ENCODE measurements at places on chromosomes 11 and 22.

DNA sequence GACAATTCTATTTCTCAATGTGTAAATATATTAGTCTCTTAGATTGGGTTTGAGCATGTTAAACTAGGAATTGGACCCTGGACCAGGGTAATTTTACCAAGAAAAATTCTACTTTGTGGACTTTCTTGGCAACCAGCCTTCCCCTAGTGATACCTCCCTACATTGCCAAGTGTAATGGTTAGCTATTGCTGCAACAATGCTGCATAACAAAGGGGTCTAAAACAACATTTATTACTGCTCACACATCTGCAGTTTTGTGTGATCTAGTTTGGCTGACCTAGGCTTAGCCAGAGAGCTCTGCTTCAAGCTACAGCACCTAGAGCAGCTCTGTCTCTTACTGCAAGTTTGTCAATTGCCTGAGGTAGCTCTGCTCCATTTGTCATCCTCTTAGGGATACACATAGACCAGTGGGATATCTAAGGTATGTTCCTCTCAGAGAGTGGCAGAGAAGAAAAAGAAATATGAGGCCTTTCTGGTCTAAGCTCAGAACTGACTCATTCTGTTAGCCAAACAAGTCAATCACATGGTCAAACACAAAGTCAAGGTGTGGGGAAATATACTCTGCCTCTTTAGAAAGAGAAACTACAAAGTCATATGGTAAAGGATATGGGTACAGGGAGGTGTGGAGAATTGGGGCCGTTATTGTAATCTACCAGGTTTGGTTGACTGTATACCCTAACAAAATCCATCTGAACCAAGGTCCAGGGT, 2.0 kb upstream of the LAYN start:
- DNase-seq = no peak

- DNase-seq = no peak
Observed at GRCh38 chr11:58919561-58919960, 19.7 kb upstream of the GLYATL1 start.

GRCh38 chr22:23216461-23217170, 36.3 kb downstream of the BCR start:
- DNase-seq = peak; percentile 80

DNA sequence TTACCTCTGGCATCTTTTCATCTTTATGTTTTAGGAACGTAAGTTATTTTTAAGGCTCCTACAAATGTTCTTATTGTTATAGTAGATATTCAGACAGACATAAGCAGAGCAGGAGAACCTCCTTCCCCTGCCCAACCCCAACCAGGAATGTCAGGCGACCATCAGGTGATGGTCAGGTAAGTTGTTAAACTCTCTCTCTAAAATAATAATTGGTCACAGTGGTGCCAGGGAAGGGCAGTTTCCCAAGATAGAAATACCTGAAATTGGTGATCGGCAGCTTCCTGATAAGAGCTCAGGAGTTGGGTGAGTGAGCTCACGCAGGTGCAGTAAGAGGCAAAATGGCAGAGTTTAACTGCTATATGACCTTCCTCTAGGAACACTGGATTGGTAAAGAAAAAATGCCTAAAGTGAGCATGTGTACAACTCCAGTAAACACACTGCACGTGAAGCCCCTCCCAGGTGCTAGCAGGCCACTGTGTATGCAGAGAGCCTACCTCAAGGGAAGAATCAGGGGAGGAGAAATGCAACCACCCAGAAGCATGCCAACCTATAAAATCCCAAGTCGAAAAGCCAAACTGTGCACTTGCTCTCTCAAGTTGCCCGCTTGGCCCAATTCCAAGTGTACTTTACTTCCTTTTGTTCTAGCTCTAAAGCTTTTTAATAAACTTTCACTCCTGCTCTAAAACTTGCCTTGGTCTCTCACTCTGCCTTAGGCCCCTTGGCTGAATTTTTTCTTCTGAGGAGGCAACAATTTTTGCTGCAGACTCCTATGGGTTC, 273.9 kb downstream of the SBF2 start:
- no peak for DNase-seq

- DNase-seq = peak; percentile 51
Observed at GRCh38 chr22:41094041-41094593, 1.7 kb downstream of the EP300 start.

- no peak for DNase-seq
Observed at GRCh38 chr11:10385696-10386095, 69.4 kb upstream of the AMPD3 start.

DNA sequence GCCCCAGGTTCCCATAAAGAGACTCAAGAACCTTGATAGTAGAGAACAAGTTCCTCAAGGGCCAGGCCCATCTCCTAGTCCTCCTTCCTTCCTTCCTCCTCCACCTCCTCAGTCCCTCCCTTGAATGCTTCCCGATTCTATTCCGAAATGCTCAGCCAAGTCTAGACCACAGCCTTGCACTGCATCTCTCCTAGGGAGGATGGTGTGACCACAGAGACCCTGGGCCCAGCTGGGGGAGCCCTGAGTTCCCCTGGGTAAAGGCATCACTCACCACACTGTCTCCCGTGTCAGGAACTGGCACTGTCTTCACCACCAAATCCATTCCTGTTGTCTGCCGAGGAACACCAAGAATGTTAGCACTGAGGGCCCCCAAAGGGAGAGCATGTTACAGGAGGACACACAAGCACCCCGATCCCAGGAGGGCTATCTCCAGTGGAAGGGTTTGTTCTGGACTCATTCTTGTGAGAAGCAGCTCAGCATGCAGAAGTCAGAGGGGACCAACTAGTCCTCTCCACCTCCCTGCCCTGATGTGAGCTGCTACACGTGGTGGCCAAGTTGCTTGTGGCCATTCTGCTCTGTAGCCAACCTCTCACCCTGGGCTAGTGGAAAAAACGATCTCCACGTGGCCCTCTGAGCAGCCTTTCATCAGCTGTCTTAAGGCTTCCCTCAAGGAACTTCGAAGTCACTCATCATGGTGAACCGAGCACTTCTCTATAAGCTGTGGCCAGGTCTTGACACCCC, 8.7 kb downstream of the IFT27 start:
- DNase-seq = no peak

GRCh38 chr11:12164061-12165014, 53.9 kb downstream of the MICAL2 start:
- no peak for DNase-seq

DNA sequence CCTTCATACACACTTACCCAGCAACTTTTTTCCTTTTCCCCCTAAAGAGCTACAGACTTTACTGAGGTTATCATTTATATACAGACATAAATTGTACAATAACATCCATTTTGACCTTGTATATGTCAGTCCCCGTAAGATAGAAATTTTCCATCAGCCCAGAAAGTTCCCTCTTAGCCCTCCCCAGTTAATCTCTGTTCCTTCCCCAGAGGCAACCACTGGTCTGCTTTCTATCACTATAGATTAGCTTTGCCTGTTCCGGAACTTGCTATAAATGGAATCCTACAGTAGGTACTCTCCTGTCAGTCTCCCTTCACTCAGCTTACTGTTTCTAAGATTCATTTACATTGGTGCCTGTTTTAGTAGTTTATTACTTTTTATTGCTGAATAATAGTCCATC, 54.9 kb downstream of the TSPAN18 start:
- no peak for DNase-seq

GRCh38 chr11:47296045-47296444, 26.1 kb downstream of the MADD start:
- DNase-seq = no peak

DNA sequence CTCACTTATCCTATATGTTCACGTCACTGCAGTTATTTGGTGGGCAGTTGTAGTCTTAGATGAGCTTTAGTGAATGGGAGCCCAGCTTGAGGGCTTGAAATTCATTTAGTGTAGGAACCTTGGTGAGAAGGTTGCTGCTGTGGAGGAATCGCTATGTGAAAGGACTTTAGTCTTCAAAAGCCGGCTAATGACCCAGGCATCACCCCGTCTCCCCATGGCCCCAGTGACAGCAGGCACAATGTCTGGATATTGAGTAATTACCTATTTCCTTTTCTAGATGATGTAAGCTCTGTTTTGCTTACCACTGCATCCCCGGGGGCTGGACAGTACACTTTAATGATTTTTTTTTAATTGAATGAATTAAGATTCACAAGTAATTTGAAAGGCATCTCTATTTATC, 283.2 kb downstream of the ST3GAL4 start:
- no peak for DNase-seq

GRCh38 chr22:35467681-35468434, 67.9 kb downstream of the MCM5 start:
- DNase-seq = no peak

DNA sequence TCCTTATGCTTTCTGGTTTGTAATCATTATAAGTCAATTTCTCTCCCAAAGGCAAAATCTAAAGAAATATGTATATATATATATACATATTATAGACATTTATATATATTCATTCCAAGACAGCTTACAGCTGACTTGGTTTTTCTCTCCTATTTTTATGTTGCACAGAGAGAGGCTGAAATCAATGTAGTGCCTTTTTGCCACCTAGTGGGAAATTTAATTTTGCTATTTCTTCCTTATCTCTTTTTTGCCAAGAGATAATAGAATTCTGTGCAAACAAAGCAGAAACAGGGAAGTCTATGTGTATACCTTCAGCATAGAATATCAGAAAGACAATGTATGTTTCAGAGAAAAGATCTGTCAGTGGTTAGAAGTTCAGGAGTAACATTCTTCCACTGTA, 186.0 kb upstream of the ANO5 start:
- DNase-seq = no peak

DNA sequence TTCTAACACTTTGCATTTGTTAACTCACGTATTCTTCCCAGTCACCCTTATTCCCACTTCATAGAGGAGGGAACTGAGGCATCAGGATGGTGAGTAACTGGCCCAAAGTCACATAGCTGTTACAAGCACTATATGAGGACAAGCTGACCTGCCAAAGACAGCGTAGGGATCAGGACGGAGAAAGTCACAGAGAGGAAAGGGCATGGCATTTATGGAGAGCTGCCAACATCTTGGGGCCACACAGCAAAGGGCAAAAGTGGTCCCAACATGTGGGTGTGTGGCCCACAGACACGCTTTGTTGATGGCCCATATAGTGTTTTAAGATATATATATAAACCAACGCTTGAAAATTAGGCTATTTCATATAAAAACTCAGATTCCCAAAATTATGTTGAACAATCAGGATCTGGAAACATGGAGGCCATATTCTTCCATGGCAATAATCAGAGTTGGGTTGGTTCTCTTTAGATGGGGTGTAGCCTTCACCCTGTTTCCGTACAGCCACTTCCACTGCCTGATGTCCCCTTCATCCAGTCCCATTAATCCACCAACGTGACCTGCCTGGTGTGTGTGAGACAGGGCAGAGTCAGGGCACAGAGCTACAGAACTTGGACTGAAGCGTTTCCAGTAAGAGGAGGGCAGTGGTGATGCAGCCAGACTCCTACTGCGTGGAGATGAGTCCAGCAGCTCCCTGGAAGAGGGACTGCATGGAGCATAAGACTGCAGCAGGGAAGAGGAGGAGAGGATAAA, 39.9 kb upstream of the CD5 start:
- DNase-seq = peak; percentile 9

GRCh38 chr22:38471237-38471636, 3.3 kb downstream of the KDELR3 start:
- no peak for DNase-seq

DNA sequence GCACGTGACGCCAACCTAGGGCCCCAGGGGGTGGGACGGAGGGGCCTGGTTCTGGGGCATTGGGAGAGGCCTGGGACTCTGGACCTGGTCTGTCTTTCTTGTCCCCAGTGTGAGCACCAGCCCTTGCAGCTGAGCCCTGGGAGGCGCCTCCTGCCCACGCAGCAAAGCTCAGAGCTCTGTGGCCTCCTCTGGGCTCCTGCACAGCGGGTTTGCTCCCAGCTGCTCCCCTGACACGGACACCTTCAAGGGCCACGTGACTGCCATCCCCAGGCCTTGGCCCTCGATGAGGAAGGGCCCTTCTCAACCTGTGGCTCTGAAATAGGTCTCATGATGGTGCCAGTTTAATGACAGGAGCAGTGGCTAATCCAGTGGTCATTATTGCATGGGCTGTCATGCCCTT, 31.5 kb upstream of the CCDC188 start:
- no peak for DNase-seq

GRCh38 chr11:64772303-64773018, 5.9 kb downstream of the SF1 start:
- DNase-seq = no peak

- no peak for DNase-seq
Observed at GRCh38 chr11:119668676-119669075, 60.3 kb downstream of the NECTIN1 start.

GRCh38 chr11:108197351-108197750, 25.1 kb downstream of the NPAT start:
- no peak for DNase-seq

DNA sequence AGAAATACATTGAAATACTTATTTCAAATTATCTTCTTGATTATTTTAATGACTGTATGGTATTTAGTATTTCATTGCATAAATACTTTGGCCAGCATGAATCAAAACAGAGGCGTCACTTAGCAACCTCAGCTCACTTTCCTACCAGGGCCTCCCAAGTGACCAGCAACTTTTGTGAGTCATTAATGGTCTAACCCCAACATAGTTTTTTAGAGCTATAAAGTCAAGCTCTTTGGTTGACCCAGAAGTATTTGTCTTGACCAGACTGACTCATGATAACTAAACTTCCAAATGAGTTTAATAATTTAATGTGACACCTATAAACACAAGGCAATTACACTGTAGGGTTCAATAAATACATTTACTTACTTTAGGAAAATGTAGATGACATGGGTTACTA, 27.9 kb upstream of the RBMXL2 start:
- DNase-seq = no peak

- no peak for DNase-seq
Observed at GRCh38 chr22:49772692-49773091, 55.0 kb downstream of the BRD1 start.

- DNase-seq = peak; percentile 67
Observed at GRCh38 chr22:36405671-36406538, 18.1 kb upstream of the MYH9 start.

GRCh38 chr11:67282155-67282875, 6.8 kb upstream of the ANKRD13D start:
- peak; percentile 4 for DNase-seq

GRCh38 chr11:117610901-117611300, 186.1 kb downstream of the DSCAML1 start:
- no peak for DNase-seq

DNA sequence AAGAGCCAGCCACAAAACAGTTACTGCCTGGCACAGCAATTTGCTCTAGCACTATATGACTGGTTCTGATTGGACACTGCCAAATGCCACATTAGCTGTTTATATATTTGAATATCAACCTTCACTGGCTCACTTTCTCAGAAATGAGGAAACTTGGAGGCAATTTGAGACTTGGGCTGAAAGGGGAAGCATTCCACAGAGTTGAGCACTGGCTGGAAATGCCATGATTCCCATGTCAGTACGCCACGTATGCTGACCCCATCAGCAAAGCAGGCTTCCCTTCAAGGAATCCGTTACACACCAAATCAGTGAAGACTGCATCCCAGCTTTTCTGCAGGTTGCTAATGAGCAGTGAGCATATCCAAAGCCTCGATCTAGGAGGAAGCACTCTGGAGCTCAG, 34.7 kb downstream of the GALNT18 start:
- DNase-seq = no peak

DNA sequence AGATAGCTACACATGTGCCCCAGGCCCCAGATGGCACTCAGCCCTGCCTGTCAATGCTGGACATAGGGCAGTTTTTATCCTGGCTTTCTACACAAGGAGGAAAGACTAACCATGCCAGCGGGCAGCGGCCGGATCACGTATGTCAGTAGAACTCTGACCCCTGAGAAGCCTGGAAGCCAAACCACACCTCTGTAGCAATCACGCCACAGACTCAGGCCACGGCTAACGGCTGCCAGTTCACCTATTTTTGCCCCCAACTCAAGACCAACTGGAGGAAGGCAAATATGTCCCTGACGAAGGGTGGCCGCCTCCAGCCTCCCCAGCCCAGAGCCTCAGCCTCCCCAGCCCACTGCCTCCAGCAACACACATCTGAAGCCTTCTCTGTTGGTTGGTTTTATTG, 7.2 kb upstream of the CD81 start:
- DNase-seq = no peak
